ENCODE measurements at places on chromosomes 4 and X. TPM values are rescaled to one million over a fixed set of nuclear protein-coding genes. Genes with fewer than 3 reads are reported as not detected.

Gene RAB9B
- 0.97 TPM for total RNA-seq

Gene ARHGAP36
- total RNA-seq, result not detected

Gene SYN1
- total RNA-seq, result 0.12 TPM

Gene F8A2
- total RNA-seq, result not detected

Gene SSX4B
- total RNA-seq, result not detected

Gene RPL36A
- total RNA-seq, result 465 TPM

Gene PAGE2B
- total RNA-seq, result not detected

Gene TRIM75
- not detected for total RNA-seq

Data from hair follicle dermal papilla cell (primary cell).